ENCODE measurements at places on chromosomes 6 and 20.

DNA sequence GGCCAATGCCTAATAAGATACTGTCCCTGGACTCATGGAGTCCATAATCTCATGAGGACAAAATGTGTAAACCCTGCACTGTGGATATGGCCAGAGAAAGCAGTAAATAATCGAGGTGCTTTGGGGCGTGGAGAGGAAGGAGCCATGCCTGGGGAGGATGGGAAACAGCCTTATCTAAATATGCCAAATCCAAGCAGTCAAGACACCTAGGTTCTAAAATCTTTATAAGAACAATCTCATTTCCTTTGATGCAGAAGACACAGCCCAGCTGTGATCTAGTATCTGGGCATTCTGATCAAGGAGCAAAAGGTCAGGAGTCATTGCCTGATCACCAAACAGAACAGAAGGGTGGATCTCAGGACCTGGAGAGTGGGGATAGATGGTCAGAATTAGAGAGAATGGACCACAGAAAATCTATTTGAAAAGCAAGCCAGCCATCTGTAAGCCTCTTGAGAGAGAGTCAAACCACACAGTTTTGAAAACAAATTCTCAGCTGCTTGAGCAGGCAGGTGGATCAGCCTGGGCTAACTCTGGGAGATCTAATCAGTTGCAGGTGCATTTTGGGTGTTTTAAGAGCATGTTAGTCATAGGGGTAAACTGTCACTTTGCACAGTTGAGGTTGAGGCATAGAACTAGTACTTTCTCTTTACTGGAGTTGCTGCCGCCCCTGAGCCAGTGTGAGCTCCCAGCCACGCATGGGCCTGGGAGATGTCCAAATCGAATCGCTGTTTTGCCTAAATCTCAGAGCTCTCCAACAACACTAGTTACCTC lies 130.8 kb upstream of the TNFAIP3 start:
- DNase-seq, result no peak

DNA sequence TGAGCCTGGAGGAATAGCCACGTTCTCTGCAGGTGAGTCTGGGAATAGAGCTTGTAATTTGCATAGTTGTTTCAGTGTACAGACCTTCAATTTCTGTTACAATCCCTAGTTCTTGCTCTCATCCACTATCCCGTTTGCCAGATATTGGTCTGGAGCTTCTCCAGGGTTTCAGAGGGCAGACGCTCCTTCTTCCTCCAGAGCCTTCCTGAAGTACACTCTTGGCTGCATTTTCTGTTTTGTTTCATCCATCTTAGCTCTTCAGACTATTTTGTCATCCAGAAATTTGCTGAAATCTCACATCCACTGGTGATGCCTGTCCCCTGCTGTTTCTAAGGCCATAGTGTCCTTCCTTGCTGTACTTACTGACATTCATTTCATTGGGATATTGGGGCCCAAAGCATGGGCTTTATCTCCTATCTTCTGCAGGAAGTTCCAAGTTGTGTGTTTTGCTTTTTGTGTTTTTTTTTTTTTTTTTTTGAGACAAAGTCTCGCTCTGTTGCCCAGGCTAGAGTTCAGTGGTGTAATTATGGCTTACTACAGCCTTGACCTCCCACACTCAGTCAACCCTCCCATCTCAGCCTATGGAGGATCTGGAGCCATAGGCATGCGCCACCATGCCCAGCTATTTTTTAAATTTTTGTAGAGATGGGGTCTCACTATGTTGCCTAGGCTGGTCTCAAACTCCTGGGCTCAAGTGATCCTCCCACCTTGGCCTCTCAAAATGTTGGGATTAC lies 18.7 kb downstream of the CDS2 start:
- DNase-seq, result no peak

GRCh38 chr20:17155401-17155800 lies 71.4 kb upstream of the PCSK2 start:
- DNase-seq, result no peak

DNA sequence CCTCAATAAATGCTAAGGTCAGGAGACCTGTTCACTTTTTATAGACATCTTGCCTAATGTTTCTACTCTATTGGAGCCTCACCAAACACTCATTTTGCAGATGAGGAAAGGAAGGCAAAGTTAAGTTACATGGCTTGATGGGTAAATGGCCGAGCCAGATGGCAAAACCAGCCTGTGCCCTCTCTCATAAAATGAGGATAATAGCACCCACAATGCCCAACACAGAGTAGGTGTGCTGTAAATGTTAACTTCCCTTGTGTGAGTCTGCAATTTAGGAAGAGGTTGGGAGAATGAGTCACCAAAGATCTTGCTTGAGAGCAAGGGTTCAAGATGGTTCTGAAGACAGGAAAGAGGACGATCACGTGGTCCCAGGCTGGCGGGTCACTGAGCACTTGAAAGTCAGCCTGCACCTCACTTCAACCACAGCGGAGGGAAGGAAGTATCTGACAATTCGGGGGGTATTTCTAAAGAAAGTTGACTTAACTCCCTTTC lies 3.3 kb downstream of the KCNK5 start:
- DNase-seq, result no peak

- no peak for DNase-seq
Observed at GRCh38 chr20:44598423-44599305, 16.3 kb downstream of the PKIG start.

DNA sequence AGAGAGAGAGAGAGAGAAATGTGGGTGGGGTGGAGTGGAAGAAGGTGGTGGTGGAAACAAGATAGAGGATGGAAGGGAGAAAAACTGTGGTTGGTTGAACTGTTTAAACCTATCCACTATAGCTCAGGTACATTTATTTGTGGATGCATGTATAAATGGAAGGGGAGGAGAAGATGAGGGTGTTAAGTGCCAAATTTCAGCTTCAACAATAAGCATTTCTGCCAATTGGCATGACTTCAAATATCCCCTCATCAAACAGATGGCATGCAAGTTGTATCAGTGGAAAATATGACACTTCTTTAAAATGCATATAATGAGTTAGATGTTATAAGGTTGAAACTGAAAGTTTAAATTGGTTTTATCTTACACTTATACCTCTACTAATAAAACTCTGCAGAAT lies 216.1 kb downstream of the LMBRD1 start:
- no peak for DNase-seq

- no peak for DNase-seq
Observed at GRCh38 chr20:29740951-29741593, 1516.4 kb upstream of the DEFB115 start.

DNA sequence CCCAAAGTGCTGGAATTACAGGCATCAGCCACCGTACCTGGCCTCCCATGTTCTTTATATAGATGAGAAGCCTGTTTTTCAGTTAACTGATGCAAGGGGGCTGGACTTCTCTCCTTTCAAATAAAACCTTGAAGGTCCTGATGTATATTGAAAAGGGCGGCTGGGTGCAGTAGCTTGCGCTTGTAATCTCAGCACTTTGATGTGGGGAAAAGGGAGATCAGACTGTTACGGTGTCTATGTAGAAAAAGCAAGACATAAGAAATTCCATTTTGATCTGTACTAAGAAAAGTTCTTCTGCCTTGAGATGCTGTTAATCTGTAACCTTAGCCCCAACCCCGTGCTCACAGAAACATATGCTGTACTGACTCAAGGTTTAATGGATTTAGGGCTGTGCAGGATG lies 16.1 kb upstream of the SAMHD1 start:
- DNase-seq, result no peak

GRCh38 chr20:37349517-37350491 lies 3.9 kb downstream of the SRC start:
- no peak for DNase-seq

DNA sequence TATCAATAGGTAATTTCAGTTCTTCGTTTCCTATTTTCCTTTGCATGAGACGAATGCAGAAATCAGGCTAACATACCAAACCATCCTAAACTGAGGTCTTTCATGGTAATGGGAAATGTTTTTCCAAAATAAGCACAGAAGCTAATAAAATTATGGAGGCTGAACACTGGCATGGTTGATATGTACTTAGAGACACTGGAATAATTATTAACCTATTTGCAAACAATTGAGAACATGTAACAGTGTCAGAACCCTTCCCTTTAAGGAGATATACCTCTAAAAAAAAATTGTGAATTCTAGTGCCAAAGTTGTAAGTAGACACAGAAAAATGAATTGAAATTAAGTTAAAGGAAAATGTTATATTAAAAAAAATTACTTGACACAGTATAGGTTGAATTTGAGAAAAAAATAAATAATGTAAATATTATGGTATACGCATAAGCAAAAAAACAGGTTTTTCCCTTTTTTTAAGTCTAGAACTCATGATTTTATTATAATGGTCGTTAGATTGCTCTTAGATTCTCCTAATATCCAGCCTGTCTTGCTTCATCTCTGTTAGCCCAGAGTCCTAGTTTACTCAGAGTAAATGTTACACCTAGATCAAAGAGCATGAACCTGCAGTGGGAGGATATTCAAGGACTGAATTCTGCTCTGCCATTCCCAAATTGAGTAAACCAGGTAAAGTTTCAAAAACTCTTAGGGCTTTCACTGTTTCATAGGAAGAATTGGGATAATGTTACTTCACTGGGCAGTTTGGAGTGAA lies 1.7 kb downstream of the SLC17A2 start:
- DNase-seq, result no peak

DNA sequence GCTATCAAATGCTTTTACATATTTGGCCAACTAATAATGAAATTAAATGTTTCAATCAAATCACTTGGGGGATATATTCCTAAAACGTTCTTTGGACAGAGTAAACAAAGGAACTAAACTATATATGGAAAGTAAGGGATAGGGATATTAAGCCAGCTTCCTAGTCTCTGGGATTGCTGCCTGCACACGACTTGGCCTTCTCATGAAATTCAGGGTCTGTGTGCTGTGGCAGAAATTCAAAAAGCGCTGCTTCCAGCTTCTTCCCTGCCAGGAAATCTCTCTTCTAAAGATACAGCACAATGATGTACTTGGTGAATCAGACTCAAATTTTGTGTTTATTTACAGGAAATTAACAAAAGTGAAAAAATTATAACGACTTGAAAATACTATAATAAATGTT lies 206.3 kb upstream of the RAB32 start:
- DNase-seq, result no peak

- no peak for DNase-seq
Observed at GRCh38 chr6:132286298-132287019, 114.8 kb downstream of the MOXD1 start.

- DNase-seq, result no peak
Observed at GRCh38 chr6:166533205-166533824, 53.2 kb downstream of the RAMACL start.

- no peak for DNase-seq
Observed at GRCh38 chr6:29236060-29236459, 65.4 kb downstream of the OR2J2 start.

- DNase-seq, result no peak
Observed at GRCh38 chr6:131062241-131063027, 611 bp downstream of the EPB41L2 start.

GRCh38 chr20:52806918-52807317 lies 165.2 kb upstream of the TSHZ2 start:
- no peak for DNase-seq

GRCh38 chr20:21180248-21180647 lies 54.4 kb downstream of the KIZ start:
- DNase-seq, result no peak

GRCh38 chr20:60760256-60761000 lies 491.6 kb upstream of the CDH4 start:
- no peak for DNase-seq

DNA sequence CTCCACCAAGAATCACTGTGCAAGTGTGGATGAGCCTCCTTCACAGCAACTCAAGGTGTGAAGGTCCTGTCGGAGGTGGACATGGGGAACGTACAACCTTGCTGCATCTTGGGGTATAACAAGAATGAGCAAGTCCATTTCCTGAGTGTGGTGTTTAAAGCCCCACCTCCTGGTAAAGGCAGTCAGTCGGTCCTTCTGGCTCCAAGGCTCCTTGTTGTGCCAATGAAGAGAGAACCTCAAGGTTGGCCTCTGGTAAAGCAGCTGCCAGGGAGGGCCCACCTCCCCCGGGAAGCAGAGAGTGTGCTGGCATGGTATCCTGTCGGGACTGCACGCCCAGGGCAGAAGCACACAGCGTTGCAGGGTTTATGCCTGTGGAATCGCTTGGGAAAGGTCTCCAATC lies 12.4 kb upstream of the MAS1 start:
- DNase-seq, result no peak

DNA sequence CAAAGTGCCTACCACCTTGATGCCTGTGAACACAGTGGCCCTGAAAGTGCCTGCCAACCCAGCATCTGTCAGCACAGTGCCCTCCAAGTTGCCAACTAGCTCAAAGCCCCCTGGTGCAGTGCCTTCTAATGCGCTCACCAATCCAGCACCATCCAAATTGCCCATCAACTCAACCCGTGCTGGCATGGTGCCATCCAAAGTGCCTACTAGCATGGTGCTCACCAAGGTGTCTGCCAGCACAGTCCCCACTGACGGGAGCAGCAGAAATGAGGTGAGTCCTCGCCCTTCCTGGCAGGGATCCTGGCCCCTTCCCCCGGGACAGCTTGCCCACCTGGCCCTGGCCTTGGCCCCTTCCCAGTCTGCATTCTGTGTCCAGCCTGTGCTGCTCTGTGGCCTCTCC lies 17.9 kb downstream of the MAVS start:
- no peak for DNase-seq

DNA sequence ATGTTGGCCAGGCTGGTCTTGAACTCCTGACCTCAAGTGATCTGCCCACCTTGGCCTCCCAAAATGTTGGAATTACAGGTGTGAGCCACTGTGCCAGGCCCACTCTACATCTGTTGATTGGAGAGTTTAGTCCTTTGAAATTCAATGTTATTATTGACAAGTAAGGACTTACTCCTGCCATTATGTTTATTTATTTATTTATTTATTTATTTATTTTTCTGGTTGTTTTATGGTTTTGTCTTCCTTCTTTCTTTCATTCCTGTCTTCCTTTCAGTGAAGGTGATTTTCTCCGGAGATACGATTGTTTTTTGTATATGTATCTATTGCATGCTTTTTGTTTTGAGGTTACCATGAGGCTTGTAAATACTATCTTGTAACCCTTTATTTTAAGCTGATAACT lies 602.6 kb downstream of the EPM2A start:
- no peak for DNase-seq

DNA sequence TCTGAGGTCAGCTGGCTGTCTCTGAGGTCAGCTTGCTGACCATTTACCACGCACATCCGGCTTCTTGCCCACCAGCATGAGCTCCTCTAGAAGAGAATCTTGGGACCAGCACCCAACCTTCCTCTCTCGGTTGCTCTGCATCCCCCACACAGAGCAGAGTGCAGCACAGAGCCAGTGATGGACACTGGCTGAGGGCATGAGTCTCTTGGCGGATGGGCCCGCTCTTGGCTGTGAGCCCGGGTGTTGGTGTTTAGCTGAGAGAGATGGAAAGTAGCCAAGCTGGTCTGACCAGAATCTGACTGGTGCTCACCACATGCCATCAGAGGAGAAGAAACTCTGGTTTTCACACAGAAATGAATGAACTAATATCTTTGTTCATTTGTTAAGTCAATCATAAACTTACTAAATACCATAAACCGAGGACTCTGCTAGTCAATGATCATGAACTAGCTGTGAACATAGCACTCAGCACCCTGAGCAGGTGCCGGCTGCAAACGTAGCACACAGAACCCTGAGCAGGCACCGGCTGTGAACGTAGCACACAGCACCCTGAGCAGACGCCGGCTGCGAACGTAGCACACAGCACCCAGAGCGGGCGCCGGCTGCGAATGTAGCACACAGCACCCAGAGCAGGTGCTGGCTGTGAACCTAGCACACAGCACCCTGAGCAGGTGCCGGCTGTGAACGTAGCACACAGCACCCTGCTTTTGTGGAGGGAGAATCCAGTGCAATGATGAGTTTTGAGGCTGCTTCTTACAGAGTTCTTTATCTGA lies 10.4 kb upstream of the THBS2 start:
- no peak for DNase-seq
